Astrocyte (in vitro differentiated cells and primary cell): ENCODE measurements at places on chromosomes 3 and 15.

- DNase-seq: peak; percentile 89
- no peak overlapping the region for H3K4me3 ChIP-seq
- peaks cover 8% of the 10 kb centered on the region for H3K27me3 ChIP-seq
Measured at GRCh38 chr15:73388256-73388781, 19.6 kb upstream of the HCN4 start.

- H3K4me1 ChIP-seq: peaks cover 4% of the 10 kb centered on the region
- H3K36me3 ChIP-seq: no peaks in the 10 kb centered on the region
- DNase-seq: no peak
- H3K27me3 ChIP-seq: no peaks in the 10 kb centered on the region
- peak overlapping the region; percentile 82 for H3K27ac ChIP-seq
Measured at GRCh38 chr15:74460298-74460697, 662 bp downstream of the UBL7 start.

GRCh38 chr3:184551614-184552256, 9.8 kb upstream of the EPHB3 start:
- H3K27me3 ChIP-seq: peaks cover 33% of the 10 kb centered on the region
- no peaks in the 10 kb centered on the region for H3K4me1 ChIP-seq
- no peak overlapping the region for H3K27ac ChIP-seq
- no peaks in the 10 kb centered on the region for H3K36me3 ChIP-seq
- DNase-seq: no peak
- H3K4me3 ChIP-seq: no peak overlapping the region

GRCh38 chr3:72618739-72619138, 229.5 kb downstream of the SHQ1 start:
- H3K27me3 ChIP-seq: peaks cover 13% of the 10 kb centered on the region
- DNase-seq: no peak
- no peaks in the 10 kb centered on the region for H3K36me3 ChIP-seq
- H3K4me3 ChIP-seq: no peak overlapping the region
- no peaks in the 10 kb centered on the region for H3K4me1 ChIP-seq

DNA sequence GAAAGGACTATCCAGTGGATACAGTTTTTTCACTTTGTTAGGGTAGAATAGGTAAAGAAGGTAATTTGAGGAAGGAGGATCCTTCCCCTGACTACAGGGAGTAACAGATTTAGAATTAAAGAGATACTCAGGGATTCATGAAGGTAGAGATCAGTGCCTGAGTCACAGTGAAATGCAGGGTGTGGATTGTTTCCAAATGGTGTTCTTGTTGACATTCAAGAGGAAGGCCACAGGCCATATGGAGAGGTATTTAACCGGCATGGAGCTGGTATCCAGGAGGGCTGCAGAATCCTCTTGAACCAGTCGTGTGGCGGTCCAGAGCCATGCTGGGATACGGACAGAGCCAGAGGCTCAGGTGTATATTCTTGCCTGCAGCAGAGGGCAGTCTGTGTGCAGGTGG, 28.2 kb downstream of the GYG1 start:
- DNase-seq: no peak
- peaks cover 49% of the 10 kb centered on the region for H3K4me1 ChIP-seq
- H3K27me3 ChIP-seq: no peaks in the 10 kb centered on the region
- no peak overlapping the region for H3K27ac ChIP-seq
- no peak overlapping the region for H3K4me3 ChIP-seq

GRCh38 chr3:190339130-190339529, 16.9 kb upstream of the CLDN1 start:
- peaks cover 8% of the 10 kb centered on the region for H3K4me1 ChIP-seq
- H3K27ac ChIP-seq: no peak overlapping the region
- no peaks in the 10 kb centered on the region for H3K27me3 ChIP-seq

- H3K36me3 ChIP-seq: no peaks in the 10 kb centered on the region
- no peak overlapping the region for H3K4me3 ChIP-seq
- H3K27ac ChIP-seq: no peak overlapping the region
- no peaks in the 10 kb centered on the region for H3K27me3 ChIP-seq
Measured at GRCh38 chr3:30354513-30354912, 251.9 kb upstream of the TGFBR2 start.
